NCI-H2081 treated with DMSO at 0.1 percent for 48 hours (cell line): ENCODE measurements at places on chromosomes 5 and 9.

GRCh38 chr9:19233344-19233743 is 2.9 kb downstream of the DENND4C start:
- DNase-seq = no peak

GRCh38 chr5:117487556-117487955 is 912.9 kb upstream of the SEMA6A start:
- no peak for DNase-seq

DNA sequence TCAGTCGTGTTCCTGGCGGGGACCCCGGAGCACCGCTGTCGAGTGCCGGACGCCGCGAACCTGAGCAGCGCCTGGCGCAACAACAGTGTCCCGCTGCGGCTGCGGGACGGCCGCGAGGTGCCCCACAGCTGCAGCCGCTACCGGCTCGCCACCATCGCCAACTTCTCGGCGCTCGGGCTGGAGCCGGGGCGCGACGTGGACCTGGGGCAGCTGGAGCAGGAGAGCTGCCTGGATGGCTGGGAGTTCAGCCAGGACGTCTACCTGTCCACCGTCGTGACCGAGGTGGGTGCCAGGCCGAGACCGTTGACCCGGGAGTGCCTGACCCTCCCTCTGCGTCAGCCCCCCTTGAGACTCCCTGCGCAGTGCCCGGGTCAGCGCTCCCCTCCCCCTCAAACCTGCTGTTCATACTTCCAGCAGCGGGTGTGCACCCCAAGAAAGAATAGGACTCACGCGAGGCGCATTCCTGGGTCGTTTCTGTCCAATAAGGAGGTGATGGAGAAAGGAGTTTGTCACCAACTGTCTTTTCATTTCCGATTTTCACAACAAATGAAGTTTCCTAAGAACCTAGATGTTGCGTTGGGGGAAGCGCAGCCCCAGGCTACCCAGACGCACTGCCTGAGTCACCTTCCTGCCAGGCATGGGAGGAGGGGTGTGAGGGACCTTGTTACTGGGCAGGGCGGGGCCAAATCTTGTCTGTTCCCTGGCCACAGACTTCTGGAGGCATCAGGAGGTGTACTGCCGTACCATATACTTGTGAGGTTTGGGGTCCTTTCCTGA is 722 bp downstream of the SLC22A4 start:
- DNase-seq = no peak

DNA sequence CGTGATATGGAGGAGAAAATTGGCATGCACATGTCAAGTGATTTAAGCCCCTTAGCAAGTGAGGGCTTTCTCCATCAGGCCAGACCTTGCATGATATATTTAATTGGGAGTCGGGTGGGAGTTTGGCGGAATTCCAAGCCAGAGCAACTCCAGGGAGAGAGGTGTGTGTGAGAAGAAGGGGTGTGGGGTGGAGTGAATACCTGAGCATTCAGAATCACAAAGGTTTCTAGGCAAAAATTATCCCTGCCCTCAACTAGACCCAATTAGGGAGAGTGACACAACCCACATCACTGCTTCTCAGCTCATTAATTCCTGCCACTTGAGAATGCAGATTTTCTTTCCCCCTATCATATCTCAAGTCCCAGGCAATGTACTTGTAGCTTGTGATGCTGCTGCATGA is 279.7 kb upstream of the TUT7 start:
- DNase-seq = no peak

GRCh38 chr5:119031011-119031886 is 39.6 kb upstream of the DMXL1 start:
- no peak for DNase-seq

DNA sequence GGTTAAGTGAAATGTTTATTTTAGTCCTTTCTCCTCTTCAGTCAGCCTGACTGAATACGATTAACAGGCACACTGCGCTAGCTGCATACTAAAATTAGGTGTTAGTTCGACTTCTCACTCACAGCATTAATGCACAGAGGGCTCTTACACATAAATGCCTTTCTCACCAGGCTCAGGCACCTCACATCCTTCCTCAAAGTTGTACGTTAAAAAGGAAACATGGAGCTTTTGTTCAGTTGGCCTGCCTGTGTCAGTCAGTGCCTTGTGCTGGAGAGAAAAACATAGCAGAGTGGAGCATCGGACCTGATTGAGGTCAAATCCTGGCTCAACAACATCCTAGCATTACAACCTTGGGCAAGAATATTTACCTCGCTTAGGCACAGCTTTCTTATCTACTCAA is 236.0 kb upstream of the ZNF462 start:
- no peak for DNase-seq

GRCh38 chr5:141778206-141778605 is 96.2 kb upstream of the ARAP3 start:
- no peak for DNase-seq

DNA sequence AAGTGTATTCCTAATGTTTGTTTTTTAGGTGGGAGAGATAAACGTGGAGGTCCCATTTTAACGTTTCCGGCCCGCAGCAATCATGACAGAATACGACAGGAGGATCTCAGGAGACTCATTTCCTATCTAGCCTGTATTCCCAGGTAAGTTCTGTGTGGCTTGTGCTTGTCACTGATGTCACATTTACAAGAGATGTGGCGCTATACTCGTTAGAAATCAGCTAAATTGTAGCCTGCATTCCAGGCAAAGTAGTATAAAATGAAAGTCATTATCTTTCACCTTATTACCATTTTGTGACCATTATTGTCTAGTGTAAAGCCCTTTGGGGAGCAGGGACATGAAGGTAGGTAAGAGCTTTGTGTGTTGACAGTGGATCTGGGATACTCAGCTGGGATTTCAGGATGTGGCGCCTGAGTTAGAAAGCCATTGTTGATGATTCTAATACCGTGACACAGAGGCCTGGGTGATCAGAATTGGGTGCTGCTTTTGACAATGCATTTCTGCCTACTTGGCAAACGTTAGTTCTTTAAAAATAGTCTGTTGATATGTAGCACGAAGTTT is 137.2 kb downstream of the TRIO start:
- no peak for DNase-seq

DNA sequence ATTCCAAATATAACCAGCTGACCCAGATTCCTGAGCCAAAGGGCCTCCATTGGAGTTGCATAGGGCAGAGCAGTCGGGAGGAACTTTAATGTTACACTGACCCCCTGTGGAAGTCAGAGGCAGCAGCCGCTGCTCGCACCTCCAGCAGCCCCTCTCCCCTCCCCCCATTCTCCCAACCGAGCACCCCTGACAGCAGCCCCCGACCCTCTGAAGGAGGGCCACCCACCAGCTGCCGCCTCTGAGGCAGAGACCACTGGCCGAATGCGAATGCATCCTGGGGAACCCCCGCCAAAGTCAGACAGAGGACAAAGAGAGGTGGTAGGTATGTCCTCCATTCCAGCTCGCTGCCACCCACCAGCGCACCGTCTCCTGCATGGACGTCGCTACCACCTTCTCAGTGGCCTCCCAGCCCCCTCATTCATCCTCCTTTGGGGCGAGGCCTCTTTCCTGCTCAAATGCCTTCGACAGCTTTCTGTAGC is 231.0 kb downstream of the CDK5RAP2 start:
- no peak for DNase-seq

GRCh38 chr5:170892196-170892595 is 30.4 kb downstream of the RANBP17 start:
- DNase-seq = no peak

DNA sequence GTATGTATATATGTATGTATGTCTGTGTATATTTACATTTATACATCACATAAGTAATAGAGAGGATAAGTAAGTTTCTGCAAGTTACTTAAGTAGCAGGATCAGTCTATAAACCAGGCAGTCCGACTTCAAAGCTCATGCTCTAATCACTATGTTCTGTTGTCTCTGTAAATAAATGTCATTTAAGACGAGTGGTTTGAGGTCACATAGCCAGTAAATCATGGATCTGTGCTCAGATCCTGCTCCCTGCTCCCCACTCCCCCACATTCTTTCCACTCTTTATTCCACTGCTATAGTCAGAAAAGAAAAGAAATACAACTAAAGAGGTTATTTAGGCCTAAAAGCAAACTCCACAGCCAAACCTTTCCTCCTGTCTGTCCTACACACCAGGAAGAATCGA is 90.4 kb downstream of the SERINC5 start:
- DNase-seq = no peak

GRCh38 chr5:1420211-1421195 is 24.7 kb downstream of the SLC6A3 start:
- no peak for DNase-seq

GRCh38 chr5:141135718-141136266 is 786 bp downstream of the PCDHB5 start:
- DNase-seq = no peak

GRCh38 chr9:114742947-114743346 is 61.0 kb upstream of the TEX48 start:
- DNase-seq = no peak

DNA sequence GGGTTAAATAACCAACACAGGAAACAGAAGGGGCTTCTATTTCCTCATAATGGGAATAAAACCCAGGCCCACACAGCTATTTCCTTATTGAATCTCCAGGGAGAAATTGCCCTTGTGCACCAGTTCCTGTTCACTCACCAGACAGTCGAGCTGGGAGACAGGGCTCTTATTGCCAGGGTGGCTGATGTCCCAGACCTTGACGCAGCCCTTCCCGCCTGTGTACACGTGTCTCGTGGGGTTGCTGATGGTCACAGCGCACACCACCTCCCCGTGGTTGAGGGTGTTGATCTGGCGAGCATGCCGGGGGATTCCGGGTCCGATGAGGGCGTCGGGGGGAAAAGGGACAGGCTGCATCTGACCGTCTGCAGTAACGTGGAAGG is 96.5 kb downstream of the TLE1 start:
- DNase-seq = no peak

DNA sequence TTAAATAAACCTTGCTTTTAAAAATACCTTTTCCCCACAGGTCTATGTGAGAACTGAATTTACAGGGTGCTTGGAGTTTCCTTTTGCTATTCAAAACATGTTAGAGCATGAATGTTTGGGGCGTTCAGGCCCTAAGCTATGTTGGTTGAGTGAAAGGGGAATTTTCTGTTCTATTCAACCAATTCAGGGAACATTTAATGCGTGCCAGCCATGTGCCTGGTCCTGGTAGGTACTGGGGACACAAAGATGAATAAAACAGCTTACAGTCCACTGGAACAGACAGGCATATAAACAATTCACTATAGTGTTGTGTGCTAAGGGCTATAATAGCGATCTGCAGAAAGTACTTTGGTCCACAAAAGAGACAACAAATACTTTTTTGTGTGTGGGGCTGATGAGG is 108.5 kb downstream of the ZSWIM6 start:
- no peak for DNase-seq

GRCh38 chr9:120791161-120791560 is 2.1 kb downstream of the FBXW2 start:
- no peak for DNase-seq

GRCh38 chr5:179776411-179776938 is 17.3 kb upstream of the LTC4S start:
- DNase-seq = no peak

- DNase-seq = no peak
These were observed 159.6 kb downstream of the TLE4 start for GRCh38 chr9:79731171-79731890.

DNA sequence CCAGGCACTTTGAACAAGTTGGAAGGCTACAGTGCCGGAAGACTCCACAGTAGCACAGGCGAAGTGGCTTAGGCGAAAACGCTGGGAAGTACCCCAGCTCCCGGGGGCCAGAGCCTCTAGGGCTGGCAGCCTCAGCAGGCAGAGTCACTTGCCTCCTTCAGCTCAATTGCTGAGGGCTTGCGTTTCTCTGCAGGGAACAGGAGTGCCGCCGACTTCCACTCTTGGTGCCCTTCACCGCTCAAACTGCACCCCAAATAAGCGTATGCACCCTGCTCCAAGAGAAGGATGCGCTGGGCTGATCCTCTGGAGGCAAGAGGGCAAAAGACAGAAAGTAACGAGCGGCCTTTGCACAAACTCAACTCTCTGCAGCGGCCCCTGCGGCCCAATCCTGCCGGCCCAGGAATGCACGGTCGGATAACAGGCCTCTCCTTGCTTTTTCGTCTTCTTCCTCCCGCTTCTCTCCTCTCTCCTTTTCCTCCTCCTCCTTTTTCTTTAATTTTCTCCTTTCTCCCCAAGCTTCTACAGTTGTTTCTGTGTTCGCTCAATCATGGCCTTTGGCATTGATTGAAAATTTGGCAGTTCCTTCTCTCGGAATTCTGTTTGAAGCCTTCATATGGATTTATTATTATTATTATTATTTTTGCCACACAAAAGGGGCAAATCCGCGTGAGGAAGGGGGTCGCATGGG is 1.1 kb upstream of the S1PR3 start:
- no peak for DNase-seq

DNA sequence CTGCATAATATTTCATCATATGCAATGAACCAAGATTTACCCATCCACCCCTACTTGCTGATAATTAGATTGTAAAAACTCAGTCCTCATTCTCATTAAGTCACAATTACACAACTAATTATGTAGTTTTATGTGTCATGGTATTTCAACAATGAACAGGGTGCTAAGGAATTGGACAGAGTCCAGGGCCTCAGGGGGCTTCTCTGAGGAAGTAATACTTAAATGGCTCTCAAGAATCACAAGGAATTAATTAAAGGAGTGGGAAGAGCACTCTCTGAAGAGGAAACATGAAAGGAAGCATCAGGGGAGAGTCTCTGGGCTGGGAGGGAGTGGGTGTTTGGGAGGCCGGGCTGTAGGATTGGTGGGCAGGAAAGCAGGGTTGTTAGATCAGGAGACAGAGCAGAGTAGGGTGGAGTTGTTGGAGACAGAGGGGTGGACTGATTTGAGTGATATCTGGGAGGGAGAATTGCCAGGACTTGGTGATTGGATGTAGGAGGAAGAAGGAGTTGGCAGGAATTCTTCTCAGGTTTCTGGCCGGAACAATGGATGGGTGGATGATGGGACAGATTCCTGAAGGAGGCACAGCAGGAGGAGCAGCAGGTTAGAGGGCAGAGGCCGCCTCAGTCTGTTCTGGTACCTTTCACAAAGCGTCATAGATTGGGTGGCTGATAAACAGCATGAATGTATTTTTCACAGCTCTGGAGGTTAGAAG is 23.0 kb upstream of the NSG2 start:
- DNase-seq = no peak

GRCh38 chr5:40404613-40405012 is 275.1 kb upstream of the PTGER4 start:
- no peak for DNase-seq

DNA sequence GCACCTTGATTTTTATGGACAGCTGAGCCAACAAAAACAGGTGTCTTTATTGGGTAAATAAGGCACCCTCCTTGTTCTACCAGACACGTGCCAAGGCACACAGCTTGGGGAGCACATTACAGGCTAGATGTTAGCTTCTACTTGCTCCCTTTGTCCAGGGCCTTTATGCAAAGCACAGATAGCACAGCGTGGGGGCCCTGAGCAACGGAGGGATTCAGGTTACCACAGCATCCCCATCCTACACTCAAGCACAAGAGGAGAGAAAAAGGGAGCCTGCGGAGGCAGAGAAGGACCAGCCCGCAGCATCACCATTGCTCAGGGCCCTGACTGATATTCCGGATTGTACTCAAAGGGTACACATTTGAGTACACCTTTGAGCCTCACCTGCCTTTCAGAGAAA is 181.7 kb upstream of the KIF2A start:
- peak; percentile 54 for DNase-seq

DNA sequence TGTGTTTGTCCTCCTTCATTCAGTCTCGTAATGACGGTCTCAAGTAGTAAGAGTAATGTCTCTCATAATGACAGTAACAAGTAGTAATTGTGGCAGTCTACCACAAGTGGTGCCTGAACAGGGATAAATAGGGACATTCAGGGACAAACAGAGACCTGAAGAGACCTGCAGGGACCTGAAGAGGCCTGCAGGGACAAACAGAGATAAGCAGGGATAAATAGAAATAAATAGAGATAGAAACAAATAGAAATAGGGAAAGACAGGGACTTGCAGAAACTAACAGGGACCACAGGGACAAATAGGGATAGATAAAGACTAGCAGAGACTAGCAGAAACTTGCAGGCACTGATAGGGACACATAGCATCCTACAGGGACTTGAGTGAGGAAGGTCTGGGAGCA is 7.9 kb downstream of the UGT3A2 start:
- no peak for DNase-seq
